ENCODE measurements at places on chromosomes 1 and 21.
A peak's percentile ranks its signal among the peaks of the same experiment; 100 is the strongest.

DNA sequence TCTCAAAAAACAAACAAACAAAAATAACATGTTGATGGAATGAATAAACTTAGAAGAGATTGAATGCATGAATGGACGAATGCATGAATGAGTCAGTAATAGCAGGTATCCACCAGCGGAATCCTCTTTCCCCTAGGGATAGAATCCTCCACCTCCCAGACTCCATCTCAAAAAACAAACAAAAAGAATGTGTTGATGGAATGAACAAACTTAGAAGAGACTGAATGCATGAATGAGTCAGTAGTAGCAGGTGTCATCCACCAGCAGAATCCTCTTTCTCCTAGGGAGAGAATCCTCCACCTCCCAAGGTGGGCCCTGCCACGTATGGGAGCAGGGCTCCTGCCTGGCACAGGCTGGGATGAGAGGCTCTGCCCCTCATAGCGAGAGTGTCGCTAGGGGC lies 26.8 kb upstream of the RNF19B start:
- DNase-seq = no peak

- DNase-seq = peak; percentile 21
These were observed 128.3 kb downstream of the CASZ1 start for GRCh38 chr1:10667861-10668761.

- no peak for DNase-seq
These were observed 38.5 kb downstream of the TGFB2 start for GRCh38 chr1:218383681-218384080.

GRCh38 chr1:7562729-7563605 lies 208.1 kb upstream of the VAMP3 start:
- DNase-seq = no peak

DNA sequence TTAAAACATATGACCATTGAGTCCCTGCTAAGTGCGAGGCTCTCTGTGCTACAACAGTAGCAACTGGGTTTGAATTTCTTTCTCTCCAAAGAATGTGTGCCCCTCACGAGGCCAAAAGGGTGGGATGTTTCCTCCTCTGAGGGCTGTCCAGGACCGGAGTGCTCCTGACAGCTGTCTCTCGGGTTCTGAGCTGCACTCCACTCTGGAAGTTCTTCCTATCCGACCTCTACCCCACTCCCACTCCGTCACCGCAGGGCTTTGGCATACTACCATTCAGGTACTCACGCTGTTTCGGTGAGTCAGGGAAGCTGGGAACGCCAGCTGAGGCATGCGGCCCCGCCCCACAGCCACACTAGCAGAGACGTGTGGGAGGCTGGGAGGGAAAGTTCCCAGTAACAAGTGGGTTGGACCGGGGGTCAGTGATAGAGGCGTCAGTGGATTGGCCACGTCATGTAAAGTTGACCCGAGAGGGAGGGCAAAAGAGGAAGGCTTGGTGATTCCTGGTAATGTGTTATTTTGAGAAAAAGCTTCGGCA lies 705 bp upstream of the SLC50A1 start:
- peak; percentile 87 for DNase-seq

DNA sequence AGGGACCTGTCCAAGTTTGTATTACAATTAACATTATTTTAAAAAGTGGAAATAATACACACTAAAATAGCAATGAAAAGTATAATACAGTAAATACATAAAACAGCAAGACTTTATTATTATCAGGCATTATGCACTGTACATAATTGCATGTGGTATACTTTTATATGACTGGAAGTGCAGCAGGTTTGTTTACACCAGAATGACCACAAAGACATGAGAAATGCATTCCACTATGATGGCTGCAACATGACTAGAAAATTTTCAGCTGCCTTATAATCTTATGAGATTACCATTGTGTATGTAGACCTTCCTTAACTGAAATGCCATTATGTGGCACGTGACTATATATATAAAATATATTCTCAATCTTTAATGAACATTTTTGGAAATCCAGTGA lies 1699.6 kb downstream of the KCNT2 start:
- DNase-seq = no peak

DNA sequence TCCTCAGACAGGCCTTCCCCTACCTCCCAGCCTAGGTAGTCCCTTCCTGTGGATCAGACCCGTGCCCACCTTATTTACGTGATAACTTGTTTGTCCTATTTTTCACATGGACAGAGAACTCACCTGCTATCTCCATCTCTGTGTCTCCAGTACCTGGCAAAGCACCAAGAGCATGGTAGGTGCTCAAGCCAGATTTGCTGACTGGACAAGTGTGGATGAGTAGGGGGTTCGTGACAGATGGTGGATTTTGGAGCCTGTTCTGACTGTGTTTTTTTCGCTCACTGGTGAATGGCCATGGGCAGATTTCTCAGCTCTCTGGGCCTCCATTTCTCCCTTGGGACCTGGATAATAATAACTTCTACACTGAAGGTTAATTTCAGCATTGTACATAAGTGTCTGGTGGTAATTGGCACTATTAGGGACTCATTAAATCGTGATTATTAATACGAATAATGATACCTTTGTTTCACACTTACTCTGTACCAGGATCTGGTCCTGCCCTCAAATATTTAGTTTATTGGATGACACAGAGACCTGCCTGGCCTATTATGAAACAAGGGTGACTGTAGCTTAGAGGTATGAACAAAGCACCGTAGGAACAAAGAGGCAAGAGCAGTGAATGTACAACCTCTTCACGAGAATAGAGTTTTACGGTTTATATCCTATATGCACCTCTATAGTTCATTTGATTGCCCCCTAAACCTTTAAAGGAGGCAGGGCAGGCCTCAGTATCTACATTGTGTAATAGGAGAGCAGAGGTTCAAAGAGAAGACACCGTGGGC lies 24.5 kb upstream of the SLC26A9 start:
- DNase-seq = no peak

DNA sequence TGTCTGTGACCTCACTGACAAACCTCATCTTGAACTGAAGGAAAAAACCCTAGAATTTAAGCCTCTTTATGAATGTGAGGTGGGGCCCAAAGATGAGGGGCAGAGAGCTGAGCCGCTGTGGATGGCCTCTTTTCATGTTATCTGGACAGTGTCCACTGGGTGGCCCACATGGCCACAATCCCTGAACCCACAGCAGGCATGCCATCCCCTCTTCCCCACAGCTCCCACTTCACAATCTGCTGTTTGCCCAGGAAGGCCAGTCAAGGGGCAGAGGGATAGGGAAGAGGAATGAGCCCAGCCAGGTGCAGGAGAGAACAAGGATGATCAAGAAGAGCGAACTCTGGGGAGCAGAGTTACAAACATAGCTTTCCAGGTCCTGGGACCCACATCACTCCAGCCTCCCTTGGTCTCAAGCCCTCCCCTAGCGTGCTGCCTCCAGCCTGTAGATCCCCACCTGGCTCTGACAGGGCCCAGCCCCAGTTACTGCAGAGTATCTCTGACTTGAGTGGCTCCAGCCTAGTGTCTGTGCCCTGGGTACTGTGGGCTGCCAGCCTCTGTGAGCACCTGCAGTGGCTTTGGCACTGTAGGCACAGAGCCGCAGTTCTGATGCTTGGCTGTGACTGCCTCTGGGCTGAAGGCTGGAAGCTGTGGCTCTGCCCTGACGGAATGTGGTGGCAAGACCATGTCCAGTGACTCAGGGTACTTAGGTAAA lies 1.9 kb upstream of the SLFNL1 start:
- no peak for DNase-seq

DNA sequence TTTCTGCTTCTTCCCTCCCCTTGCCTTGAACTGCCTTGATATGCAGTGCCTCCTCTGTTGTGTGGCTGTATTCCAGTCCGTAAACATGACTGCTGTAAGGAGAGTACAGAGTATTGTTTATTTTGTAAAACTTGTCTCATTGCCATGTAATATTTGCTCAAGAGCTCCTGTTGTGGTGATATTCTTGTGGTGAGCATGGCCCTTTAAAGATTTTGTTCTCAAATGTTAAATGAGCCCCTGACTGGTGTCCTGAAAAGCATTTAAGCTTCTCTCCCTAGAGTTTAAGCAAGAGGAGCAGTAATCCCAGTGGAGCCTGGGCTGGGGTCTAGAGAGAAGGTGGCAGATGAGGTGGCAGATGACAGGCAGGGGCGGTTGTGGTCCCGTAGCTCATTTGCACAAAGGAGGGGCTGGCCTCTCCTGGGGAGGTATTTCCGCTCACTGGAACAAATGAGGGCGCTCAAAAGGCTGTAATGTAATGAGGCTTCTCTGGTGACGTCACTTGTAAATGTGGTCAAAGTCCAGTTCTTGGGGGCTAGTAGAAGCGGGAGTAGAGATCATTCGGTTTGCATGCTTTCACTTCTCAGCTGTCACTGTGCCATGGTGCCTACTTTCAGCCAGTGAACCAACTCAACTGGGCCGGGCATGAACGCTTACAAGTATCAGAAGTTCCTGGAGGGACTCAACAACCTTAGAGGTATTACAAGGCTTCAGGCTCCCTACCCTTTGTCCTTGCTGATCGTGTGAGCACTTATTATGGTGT lies 46.0 kb upstream of the MACF1 start:
- no peak for DNase-seq

DNA sequence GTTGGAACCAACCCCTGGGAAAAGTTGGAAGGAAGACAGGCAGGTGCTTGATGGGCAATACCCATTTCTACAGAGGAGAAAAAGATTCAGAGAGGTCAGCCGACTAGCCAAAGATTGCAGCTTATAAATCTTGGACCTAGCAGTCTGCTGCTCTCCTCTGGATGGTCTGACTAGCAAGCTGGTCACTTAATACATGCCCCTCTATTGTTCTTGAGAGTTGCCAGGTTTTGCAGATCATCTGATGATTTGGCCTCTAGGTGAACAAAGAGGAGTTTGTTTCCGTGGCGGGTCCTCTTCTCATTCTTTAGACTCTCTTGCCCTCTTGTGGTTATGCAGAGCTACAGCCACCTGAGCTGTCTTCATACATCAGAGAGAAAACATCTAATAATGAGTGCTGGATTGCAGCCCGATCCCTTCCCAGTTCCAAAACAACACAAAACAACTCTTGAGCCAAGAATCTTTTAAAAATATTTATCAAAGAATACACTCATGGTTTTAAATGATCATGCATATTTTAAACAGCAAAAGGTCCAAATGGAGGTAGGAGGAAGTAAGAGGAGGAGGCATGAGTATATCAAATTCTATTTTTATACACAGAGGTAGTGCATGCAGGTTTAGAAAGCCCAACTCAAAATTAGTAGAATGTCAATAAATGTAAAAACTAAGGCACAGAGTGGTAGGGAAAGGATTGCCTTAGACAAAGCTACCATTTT lies 115.7 kb downstream of the SLC30A10 start:
- DNase-seq = peak; percentile 69

DNA sequence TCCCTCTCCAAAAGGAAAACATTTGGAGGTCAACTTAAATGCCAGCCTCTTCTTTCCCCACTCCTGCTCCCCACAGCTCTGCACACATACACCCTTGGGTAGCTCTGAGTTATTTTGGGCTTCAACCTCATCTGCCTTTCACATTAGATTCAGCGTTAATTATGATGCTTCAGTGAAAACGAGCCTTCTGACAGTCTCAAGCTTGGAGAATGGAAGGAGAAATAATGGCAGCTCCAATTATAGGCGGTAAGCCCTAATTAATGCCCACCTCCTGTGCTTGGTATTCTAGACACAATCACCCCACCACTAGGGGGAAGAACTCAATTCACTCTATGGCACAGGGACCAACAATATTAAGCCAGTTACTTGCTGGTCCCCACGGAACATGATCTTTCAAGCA lies 397.9 kb downstream of the BRINP2 start:
- no peak for DNase-seq

DNA sequence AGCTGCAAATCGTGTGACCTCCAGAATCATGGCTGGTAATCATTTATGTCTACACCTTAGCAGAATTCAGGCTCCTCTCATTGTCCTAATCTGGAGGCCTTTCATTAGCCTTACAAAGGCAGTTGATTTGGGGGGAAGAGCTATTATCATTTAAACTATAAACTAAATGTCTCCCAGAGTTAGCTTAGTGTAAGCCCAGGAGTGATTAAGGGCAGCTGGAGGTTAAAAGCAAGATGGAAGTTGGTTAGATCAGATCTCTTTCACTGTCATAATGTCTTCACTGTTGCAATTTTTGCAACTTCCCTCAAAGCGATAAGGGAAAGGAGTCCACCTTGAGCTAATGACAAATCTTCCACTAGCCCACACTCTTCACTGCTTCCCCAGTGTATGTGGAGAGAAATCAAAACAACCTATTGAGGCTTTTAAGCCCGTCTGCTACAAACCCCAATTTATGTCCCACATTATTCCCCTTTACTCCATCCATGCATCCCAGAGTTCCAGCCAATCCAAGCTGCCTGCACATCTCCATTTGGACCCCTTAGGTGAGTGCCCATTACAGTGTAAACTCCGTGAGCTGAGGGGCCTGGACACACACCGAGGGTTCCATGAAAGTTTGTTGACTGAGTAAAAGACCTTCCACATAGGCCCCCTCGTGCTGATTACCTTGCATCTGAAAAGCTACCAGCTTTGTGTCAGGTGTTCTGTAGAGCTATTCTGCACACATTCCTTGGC lies 61.5 kb upstream of the KLHDC7A start:
- no peak for DNase-seq

GRCh38 chr1:8875216-8875861 lies 3.1 kb downstream of the ENO1 start:
- no peak for DNase-seq

- DNase-seq = peak; percentile 4
These were observed 1.1 kb downstream of the UBE2Q1 start for GRCh38 chr1:154557248-154557938.

- peak; percentile 77 for DNase-seq
These were observed 85.5 kb downstream of the CLIC4 start for GRCh38 chr1:24830680-24831272.

DNA sequence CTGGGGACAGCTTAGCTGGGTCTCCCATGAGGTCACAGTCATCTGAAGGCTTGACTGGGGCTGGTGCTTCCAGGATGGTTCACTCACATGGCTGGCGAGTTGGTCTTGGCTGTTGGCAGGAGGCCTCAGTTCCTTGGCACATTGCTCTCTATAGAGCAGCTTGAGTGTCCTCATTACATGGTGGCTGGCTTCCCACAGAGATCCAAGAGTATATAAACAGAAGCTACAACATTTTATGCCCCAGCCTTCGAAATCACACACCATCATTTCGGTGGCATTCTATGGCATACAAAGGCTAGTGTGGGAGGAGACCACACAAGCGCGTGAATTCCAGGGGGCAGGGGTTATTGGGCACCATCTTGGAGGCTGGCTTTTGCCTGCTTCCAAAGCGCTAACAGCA lies 63.0 kb downstream of the ALPL start:
- no peak for DNase-seq

GRCh38 chr1:184157394-184157742 lies 105.8 kb downstream of the TSEN15 start:
- no peak for DNase-seq

- no peak for DNase-seq
These were observed 192.8 kb downstream of the HUNK start for GRCh38 chr21:32065654-32066053.

DNA sequence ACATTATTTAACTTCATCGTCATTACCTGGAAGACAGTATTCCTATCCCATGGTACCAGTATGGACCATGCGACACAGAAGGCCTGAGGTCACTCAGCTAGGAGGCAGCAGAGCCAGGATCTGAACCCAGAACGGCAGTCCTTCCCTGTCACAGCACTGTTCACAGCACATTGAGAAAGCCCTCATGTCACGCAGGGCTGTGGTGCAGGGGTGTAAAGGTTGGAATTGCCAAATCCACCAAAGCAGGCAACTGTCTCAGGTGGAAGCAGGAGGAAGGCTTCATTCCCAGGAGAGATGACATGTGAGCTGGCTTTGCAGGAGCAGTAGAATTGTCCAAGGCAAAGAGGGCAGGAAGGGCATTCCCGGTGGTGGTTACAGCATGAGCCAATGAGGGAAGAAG lies 9.9 kb upstream of the TTC22 start:
- no peak for DNase-seq

GRCh38 chr1:46583494-46583893 lies 20.6 kb downstream of the MKNK1 start:
- no peak for DNase-seq

GRCh38 chr1:45499415-45499769 lies 481 bp downstream of the CCDC163 start:
- DNase-seq = no peak
